ENCODE measurements at places on chromosomes 4 and X.

- no peak for DNase-seq
Observed at GRCh38 chr4:102585329-102585728, 84.2 kb downstream of the NFKB1 start.

GRCh38 chrX:73812256-73812655 is 249.3 kb downstream of the CHIC1 start:
- no peak for DNase-seq

DNA sequence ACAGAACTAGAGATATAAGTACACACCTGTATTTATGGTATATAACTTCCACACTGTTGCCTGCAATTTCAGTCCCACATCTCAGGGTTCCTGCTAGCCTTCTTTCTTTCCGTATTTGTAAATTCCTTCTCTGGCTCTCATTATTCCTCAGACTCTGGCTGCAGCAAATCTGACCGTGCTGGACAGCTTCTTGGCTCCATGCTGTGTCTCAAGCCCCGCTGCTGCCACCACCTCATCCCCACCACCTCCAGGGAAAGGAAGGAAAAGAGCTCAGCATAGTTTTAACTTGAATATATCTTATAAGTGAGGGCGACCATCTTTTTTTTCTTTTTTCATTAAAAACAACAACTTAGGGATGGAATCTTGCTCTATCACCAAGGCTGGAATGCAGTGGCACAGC is 155.6 kb upstream of the CXCL13 start:
- DNase-seq = no peak

DNA sequence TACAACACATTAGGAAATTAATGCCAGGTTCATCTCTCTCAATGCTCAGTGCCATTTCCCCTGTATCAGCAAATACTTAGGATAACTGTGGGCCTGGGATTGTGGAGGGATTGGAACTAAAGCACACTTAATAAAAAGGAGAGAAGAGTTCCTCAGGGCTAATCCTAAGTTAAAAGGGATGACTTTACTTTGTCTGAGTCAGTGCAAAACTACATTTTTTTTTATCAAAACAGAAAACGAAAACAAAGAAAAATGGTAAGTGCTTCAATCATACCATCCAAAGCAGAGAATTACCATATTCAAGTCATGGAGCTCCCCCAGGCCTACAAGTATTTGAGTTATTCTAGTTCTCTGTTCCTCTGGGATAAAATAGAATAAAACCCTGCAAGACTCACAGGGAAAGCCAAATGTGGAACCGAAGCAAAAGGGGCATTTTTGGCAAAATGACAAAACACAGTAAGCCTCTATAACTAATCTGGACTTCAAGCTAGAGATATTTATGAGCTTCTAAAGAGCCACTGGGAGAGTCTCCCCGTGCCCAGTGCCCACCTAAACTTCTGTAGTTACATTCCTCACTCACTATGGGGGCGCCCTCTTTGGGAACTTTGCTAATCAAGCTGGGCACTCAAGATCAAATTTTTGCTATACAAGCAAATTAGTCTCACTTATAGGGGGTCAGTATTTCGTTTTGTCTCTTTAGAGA is 53.4 kb downstream of the PALLD start:
- DNase-seq = no peak

GRCh38 chr4:7584098-7584497 is 149.4 kb upstream of the PSAPL1 start:
- no peak for DNase-seq

GRCh38 chr4:12409507-12410190 is 981.0 kb upstream of the HS3ST1 start:
- DNase-seq = no peak

- DNase-seq = no peak
Observed at GRCh38 chr4:27318740-27319139, 458.1 kb downstream of the STIM2 start.

DNA sequence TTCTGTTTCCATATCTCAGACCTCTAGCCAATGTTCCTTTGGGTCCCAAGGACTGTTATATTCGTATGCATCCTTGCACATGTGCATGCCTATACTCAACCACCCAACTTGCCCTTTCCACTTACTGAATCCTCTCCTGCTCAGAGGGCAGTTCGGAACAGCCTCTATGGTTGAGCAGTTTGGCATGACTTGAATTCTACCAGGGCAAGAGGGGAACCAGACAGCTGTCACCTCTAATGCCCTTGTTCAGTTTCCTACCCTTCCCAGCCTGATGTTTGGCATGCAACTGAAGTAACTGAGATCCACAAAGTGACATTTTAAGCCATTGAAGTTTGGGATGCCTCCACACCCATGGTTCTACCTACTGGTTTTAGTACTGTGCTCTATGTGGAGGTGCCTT is 17.5 kb downstream of the DRP2 start:
- DNase-seq = no peak

- DNase-seq = no peak
Observed at GRCh38 chrX:10288373-10288975, 131.7 kb downstream of the CLCN4 start.

DNA sequence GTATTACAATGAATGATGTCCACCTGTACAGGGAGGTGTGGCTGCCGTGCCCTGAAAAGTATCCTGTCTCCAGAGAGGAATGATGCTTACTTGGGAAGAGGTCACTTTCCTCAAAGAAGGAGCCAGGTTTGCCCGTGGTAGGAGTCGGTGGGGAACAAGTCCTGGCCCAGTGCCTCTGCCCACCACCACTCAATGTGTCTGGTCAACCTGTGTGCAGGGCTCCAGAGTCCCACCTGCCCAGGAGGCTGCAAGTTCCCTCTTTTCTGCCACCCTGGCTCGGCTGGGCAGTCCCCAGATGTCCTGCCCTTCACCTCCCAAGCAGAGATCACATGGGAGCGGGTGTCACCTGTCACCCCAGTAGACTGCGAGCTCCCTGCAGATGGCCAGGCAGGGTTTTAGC is 75.4 kb upstream of the C4orf50 start:
- DNase-seq = no peak

- no peak for DNase-seq
Observed at GRCh38 chr4:184681916-184682315, 32.4 kb downstream of the PRIMPOL start.

DNA sequence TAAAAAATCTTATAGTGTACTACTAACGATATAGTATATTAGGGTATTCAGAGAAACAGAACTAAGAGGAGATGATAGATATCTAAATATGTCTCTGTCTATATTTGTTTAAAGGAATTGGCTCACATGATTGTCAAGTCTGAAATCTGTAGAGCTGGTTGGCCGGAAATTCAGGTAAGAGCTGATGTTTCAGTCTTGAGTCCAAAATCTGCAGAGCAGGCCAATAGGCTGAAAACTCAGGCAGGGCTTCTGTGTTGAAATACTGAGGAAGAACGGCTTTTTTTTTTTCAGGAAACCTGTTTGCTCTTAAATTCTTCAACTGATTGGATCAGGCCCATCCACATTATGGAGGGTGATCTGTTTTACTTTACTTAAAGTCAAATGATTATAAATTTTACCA is 31.7 kb downstream of the PGRMC2 start:
- DNase-seq = no peak

- peak; percentile 49 for DNase-seq
Observed at GRCh38 chrX:39261446-39262147, 460.3 kb downstream of the MID1IP1 start.

DNA sequence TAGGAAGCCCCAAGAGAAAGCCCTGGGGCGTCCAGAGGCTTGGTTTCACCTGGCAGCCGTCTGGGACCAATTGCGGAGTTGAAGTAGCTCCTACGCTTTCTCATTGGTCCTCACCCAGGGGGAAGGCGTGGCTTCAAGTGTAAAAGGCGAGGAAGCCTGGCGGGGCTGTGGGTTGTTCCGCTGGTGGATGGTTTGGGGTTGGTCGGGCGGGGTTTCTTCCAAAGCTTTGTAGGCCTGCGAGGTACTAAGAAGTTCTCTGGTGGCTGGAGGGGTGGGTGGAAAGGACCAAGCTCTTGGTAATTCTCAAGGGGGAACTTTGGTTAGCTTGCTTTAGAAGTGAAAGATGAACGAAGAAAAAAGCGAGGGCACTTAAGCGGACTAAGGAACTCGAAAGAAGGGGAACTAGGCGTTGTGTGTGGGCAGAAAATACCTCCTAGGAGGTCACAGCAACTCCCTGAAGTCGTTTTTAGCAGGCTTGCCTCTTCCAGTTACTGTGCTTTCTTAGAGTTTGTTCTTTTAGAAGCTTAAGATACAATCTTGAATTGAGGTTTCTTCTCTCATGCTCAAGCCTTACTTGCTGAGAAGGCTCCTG is 36.6 kb downstream of the CCNG2 start:
- DNase-seq = peak; percentile 79

DNA sequence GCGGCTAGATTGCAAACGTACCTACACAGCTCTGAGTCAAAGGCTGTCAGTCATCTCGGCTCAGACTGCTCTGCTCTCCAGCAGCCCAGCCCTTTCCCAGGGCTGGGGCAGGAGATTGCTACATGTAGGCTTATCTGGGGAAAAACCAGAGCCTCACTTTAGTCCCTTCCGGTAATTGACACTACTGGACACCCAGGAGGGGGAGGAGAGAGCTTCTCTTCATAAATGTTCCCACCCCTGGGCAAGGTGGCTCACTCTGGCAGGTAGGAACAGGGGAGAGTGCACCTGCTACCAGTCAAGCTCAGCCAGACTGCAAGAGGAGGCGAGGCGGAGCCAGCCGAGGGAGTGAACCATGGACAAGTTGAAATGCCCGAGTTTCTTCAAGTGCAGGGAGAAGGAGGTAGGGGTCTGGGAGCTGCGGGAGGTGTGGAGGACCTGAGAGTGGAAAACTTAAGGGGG is at the start of gene SLC6A14:
SLC6A14 (plus strand) TSS at position 249 of the 459 bp plus-strand sequence; CDS start at position 353, 104 bp downstream.
- DNase-seq = no peak

DNA sequence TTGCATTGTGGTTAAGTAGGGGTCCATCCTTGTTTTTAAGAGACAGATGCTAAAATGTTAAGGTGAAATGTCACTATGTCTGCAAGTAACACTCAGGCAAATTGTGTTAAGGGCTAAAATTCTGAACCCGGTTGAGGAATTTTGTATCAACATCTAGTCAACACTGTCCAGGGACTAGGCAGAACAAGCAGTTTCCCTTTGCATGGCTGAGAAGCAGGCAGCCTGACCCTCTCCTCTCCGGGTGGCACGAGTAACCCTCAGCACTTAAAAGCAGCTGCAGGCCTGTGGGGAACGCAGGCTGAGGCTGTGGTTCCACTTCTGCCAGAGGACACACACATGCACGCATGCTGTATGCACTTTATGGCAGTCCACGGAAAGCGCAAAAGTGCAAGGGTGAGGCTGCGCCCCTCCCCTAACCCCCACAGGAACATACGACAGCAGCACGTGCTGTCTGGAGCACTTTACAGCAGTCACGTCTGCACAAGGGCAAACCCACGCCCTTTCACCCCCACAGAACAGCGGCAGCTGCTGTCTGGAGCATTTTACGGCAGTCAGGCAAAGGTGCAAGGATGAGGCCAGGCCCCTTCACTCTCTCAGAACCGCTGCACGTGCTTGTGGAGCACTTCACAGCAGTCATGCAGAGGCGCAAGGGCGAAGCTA is 619 bp upstream of the MPC1L start:
- no peak for DNase-seq

DNA sequence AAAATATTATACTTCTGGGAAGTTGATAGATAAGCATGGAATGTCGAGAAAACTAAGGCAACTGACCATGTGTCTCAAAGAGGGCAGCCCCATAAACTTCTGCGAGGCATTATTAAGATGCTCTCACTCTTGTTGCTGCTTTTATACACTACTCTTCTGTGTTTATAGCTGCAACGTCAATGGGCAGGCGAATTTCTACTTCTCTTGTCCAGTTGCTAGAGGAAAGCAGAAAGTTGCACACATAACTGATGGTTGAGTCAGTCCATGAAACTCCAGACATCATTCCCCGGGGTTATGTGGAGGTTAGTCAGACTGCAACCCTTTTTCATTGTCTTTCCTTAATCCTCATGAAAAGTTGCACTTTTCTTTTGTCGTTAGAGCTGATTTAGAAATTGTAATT is 39.8 kb downstream of the VCX3B start:
- DNase-seq = no peak

- no peak for DNase-seq
Observed at GRCh38 chr4:128636906-128637305, 172.6 kb upstream of the JADE1 start.

GRCh38 chr4:77501851-77502250 is 103.8 kb upstream of the CXCL13 start:
- DNase-seq = no peak

DNA sequence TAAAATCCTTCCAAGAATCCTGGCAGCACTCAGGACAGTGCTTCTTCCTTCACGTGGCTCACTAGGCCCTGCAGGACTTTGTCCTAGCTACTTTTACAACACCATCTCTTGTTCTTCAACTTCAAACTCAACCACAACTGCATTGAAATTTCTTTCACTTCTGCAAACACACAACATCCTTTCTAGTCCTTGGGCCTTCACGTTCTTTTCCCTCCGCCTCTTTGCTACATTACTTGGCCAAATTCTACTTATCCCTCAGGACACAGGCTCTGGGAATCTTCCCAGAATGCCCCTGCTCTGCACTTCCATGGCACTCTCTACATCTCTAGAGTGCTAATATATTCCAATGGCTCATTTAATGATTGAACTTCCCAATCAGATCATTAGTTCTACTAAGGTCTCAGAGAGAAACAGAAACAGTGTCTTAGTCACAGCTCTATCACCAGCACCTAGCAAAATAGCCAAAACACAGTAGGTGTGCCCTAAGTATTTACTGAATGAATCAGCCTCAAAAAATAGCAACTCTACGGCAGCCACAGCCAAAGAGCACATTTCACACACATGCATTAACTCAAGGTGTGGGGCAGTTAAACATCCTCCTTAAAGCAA is 73.3 kb downstream of the MANBA start:
- no peak for DNase-seq

- DNase-seq = no peak
Observed at GRCh38 chrX:37711991-37712390, 26.4 kb downstream of the XK start.

DNA sequence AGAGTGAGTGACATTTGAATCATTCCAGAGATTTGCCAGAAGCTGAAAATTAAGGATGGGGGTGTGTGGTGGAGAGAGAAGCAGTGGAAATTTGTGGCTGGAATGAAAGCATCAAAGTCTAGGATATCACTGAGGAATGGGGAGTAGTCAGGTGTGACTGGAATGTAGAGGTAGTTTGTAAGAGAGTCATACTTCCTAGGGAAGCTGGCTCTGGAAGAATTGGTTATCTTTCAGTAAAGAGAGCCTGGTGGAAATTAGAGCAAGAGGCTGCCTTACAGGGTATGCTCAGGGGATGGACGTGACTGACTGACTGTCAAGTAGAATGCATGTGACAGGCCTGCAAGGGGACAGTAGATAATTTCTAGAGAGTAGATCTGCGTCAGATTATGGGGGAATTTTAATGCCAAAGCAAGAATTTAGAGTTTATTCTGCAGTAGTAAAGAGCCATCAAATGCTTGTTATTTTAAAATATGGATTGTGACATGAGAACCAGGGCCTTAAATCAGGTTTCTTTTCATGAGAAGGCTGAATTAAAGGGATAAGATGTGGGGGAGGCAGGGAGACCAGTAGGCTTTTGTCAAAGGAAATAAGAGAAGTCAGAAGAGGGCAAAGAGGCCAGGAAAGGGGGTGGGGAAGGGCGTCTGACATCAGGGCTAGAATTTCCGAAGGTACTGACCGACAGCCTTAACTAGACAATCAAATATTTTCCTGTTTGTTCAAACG is 109.9 kb downstream of the AFF1 start:
- no peak for DNase-seq

GRCh38 chr4:43959976-43960375 is 488.6 kb downstream of the KCTD8 start:
- DNase-seq = no peak

- no peak for DNase-seq
Observed at GRCh38 chr4:85476381-85476780, 1.4 kb downstream of the ARHGAP24 start.

GRCh38 chrX:153704021-153704526 is 16.3 kb downstream of the SLC6A8 start:
- no peak for DNase-seq

GRCh38 chrX:84339507-84340364 is 151.7 kb upstream of the RPS6KA6 start:
- no peak for DNase-seq
